ENCODE measurements at places on chromosomes 3 and 15.

- no peak for DNase-seq
Observed at GRCh38 chr15:49619226-49619625, 1.4 kb downstream of the FAM227B start.

DNA sequence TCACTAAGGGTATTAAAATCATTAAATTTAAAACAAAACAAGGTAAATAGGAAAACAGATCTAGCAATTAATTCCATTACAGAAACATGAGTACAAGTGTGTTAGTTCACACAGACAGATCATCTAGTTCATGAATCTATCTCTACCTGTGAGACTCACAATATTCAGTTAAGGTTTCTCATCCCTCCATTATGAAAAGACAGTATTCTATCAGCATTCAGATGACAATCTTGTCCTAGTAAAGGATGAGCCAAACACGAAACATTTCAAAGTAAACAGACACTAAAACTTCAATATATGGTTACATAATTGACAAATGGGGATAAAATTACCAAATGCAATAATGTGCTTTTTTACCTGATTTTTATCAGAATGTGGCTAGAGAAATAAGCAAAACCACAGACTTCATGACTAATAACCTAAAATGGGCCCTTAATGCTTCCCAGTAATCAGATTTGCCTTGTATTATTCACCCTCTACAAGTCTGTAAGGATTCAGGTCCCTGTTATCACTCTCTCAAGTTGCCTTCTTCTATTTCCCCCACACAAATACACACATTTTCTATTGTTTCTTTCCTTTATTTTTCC, 126.8 kb downstream of the DLG1 start:
- no peak for DNase-seq

DNA sequence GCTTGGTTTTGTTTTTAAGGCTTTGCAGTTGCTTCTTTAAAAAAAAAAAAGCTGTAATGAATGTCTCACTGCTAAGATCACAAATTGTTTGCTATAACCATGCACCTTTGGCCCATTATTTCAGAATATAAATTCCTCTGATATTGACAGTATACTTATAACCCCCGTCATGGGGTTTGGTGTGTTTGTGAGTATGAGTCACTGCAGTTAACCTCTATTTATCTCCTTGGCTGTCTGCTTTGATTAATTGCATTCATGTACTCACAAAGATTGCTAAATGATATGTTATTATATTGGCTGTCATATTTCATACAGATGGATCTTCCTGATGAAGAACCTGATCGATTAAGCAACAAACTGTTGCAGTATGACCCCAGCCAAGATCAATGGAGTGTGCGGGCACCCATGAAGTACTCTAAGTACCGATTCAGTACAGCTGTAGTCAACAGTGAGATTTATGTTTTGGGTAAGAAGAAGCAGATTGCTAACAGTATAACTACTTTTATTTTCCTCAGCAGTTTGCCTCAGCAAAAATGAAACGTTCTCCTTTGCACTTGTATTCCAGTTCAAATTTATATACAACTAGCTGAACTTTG, 14.9 kb downstream of the KBTBD12 start:
- no peak for DNase-seq

GRCh38 chr3:69160107-69160506, 37.7 kb upstream of the LMOD3 start:
- no peak for DNase-seq

DNA sequence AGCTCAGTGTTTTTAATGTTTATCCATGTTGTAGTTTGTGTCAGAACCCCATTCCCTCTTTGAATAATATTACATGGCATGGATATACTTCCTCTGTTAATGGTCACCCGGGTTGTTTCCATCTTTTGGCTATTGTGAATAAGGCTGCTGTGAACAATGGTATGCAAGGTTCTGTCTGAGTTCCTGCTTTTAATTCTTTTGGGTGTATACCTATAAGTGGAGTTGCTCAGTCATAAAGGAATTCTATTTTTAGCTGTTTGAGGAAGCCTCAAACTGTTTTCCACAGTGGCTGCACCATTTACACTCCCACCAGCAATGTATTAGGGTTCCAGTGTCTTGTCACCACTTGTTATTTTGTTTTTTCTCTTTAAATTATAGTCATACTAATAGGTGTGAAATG, 99.6 kb downstream of the SLC25A26 start:
- no peak for DNase-seq

GRCh38 chr3:175890066-175890465, 1030.9 kb downstream of the NAALADL2 start:
- no peak for DNase-seq

DNA sequence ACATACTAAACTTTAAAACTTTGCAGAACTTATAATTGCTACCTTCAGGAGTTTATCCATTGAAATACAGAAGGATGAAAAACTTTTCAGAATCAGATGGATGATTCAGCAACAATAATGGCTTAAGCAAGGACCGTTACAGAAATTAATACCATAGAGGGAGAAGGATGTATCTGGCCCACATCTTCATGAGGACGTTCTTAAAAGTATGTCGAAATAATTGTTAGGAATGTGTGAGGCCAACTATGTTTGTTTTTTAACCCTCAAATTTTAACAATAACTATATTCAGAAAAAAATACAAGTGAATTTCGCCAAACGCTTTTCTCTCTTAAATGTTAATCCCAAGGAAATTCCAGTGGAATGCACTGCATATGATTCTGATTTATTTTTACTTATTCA, 105.2 kb upstream of the EPHA3 start:
- DNase-seq, result no peak

DNA sequence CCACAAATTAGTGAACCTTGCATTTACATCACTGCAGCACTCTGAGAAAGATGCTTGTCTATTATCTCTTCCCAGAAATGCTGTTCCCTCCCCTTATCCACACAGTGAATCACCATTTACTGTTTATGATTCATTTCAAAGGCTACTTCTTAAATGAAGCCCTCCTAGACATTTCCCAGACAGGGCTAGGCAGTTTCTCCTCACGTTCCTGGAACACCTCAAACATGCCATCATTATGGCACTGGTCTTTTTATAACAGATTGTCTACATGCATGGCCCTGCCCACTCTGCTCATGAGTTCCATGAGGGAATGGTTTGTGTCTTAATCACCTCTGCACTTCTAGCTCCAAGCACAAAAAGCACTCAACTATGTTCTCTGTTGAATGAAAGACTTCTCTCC, 32.2 kb upstream of the TM2D3 start:
- no peak for DNase-seq

- DNase-seq, result no peak
Observed at GRCh38 chr15:40466426-40467260, 4.1 kb upstream of the CHST14 start.

GRCh38 chr15:49610157-49610918, 10.3 kb downstream of the FAM227B start:
- no peak for DNase-seq

GRCh38 chr3:188257384-188258026, 103.5 kb downstream of the LPP start:
- DNase-seq, result no peak

All from PC-9 (cell line).